ENCODE measurements at places on chromosomes 1 and 21.

GRCh38 chr1:1181938-1182410 lies 8.3 kb downstream of the TTLL10 start:
- DNase-seq = no peak

DNA sequence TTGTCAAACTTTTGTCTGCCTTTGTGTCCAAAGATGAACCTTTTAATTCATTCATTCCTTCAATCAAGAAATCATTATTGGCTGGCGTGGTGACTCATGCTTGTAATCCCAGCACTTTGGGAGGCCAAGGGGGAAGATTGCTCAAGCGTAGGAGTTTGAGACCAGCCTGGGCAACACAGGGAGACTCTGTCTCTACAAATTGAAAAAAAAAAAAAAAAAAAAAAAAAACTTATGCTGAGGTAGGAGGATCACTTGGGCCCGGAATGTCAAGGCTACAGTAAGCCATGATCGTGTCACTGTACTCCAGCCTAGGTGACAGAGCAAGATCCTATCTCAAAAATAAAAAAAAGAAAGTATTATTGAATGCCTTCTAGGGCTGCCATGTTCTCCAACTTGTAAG lies 51.3 kb upstream of the CXADR start:
- no peak for DNase-seq

- no peak for DNase-seq
These were observed 27.3 kb upstream of the COL6A1 start for GRCh38 chr21:45954261-45954660.

GRCh38 chr1:154752273-154753030 lies 117.6 kb downstream of the KCNN3 start:
- no peak for DNase-seq

GRCh38 chr1:11168731-11169130 lies 20.4 kb upstream of the ANGPTL7 start:
- no peak for DNase-seq
